ENCODE measurements at places on chromosomes 13 and 19. TPM values are rescaled to one million over a fixed set of nuclear protein-coding genes. Genes with fewer than 3 reads are reported as not detected.

The TMC4 gene
- total RNA-seq = 1.5 TPM

The SOX1 gene
- not detected for total RNA-seq

The SIGLEC8 gene
- total RNA-seq = not detected

The C19orf81 gene
- 9.5 TPM for total RNA-seq

The TUBB4A gene
- total RNA-seq = 5.0 TPM

The USP12 gene
- 20.6 TPM for total RNA-seq

The ZNF600 gene
- total RNA-seq = 0.30 TPM

The SLC25A42 gene
- total RNA-seq = 0.94 TPM

The IGFLR1 gene
- 12.6 TPM for total RNA-seq

The FLT3 gene
- total RNA-seq = not detected

The SGCG gene
- total RNA-seq = not detected

The TPTE2 gene
- not detected for total RNA-seq

The CD79A gene
- total RNA-seq = 1.0 TPM

The ADGRE3 gene
- total RNA-seq = not detected

The F2RL3 gene
- not detected for total RNA-seq

The ZNF471 gene
- 0.02 TPM for total RNA-seq
